Anterior cingulate cortex (tissue), 58 donors: ENCODE measurements at places on chromosomes 4 and X.

DNA sequence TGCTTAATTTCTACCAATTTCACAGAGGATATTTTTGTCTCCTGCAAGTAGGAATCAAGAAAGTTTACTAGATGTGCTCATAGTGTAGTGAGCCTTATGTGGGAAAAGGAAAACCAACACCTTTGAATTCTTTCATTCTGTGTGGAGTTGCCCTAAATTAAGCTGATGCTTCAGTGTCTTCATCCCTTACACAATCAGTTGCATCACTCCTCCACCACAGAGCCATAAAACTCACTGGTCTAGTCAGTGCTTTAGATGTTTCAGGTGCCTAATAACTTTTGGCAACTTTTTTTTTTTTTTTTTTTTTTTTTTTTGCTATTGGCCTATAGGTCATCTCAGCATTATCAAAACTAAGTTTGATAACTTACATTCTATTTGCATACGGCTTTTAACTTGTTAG lies 41.5 kb downstream of the HHIP start:
- DNase-seq, result no peak

DNA sequence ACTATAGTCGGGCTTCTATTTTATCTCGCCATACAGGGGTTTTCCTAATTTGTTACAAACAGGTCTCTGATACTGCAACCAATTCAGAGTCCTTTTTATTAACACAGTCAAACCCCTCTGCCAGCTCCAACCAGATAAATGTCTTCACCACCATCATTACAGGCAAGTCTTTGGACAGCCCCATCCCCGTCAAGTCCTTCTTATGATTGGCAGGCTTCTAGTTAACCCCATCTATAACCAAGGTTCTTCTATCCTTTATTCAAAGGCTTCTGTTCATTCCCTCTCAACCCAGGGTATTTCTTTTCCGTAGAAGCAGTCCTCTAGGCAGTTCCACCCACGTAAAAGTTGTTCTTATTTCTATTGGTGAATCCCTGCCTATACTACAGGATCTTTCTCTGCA lies 29.9 kb upstream of the FOXR2 start:
- DNase-seq, result no peak

GRCh38 chr4:81891005-81891996 lies 419.6 kb upstream of the RASGEF1B start:
- no peak for DNase-seq

- DNase-seq, result no peak
Observed at GRCh38 chr4:44462259-44462658, 13.7 kb upstream of the KCTD8 start.

DNA sequence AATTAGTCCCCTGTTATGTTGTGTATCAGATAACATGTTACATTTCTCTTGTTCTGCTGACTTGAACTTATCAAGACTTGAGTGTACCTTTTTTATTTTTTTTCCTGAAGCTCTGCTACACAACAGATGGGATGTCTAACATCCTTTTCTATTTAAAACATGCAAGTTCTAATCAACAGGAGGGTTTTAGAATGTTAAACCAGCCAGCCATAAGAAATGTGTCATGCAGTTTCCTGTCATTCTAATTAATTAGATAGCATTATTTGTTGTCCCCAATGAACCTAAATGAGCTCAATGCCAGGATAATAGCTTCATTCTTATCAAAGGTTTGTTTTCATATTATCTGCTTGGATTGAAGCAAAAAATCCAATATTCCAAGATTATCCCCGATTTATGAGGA lies 958.2 kb downstream of the PCDH7 start:
- DNase-seq, result no peak

DNA sequence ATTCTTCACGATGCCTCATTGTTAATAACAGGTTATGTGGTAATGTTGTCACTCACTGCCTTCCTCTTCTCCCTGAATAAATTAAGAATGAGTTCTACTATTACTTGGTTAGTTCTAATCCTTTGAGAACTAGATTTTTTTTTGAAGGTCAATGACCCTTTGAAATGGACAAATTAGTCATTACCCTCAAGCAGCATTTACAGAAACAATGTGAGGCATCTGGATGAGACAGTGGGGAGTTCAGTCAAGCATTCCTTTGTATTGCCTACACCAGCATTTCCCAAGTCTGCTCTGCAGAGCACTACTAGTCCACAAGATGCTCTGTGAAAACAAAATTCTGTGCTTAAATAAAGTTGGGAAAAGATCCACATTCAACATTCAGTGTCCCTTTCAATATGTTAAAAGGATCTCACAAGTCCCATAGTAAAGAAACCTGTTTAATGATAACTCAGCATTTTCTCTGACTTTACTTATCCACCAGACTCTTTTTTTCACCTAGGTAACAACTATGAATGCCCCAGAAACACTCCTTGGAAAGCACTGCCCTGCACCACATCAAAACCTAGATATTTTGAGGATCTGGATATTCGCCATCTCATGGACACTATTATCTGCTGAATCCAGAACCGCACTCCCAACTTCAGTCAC lies 60.6 kb downstream of the CHRDL1 start:
- no peak for DNase-seq

DNA sequence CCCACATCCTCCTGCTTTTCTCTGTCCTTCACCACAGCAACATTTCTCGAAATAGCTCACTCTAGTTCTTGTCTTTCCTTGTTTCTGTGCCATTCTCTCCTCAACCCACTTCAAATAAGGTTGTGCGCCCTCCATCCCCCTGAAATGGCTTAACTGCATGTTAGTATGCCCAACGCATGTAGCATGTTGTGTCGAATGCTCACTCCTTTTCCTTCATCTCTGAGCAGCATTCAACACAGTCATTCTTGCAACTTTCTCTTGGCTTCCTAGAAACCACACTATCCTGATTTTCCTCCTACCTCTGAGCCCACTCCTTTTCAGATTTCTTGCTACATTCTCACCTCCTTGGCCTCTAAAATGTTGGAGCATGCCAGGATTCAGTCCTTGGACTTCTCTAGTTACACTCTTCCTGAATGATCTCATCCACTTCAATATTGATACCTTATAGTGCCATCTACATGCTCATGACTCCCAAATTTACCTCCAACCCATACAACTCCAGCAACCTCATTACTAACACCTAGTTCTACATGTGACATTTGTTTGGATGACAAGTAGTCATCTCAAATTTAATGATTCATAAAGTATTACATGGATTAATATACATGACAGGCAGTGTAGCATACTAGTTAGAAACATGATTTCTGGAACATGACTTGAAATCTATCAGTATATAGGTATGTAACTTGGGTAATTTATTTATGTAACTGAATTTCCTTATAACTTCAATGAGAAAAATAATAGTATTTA lies 22.3 kb downstream of the RBMX start:
- no peak for DNase-seq

DNA sequence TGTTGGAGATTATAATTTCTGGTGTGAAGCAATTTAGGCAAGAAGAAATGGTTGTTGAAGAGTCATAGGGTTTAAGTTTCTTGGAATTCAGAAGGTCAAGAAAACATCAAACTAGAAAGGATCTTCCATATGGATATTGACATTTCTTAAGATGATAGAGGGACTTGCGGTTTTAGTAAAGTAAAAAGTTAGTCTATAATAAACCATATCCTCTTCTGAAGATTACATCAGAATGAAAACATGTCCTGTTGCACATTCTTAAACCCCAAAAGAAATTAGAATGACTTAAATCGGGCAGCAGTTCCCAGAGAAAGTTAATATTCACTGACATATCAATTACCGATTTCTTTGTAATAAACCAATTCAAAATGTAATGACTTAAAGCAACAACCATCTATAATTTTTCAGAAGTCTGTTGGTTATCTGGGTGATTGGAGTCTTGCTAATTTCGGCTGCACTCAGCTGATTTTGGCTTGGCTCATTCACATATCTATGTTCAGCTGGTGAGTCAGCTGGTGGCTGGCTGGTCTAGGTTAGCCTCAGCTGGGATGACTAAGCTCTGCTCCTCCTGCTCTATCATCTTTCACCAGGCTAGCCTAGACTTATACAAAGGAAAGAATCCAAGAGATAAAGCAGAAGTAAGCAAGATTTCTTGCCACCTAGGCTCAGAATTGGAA lies 24.4 kb upstream of the DYNLT3 start:
- DNase-seq, result no peak

GRCh38 chr4:33453916-33454315 lies 2733.7 kb downstream of the PCDH7 start:
- DNase-seq, result no peak

DNA sequence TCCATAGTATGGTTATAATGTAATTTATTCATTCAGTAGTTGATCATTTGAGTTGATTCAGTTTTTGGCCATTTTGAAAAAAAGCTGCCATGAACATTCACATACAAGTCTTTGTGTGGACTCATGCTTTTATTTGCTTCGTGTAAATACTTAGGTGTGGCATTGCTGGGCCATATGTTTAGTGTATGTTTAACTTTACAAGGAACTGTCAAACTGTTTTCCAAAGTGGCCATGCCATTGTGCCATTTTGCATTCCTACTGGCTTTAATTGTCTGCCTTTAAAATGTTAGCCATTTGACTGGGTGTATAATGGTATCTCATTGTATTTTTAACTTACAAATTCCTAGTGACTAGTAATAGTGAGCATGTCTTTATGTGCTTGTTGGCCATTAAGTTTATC lies 8.8 kb downstream of the MTM1 start:
- DNase-seq, result no peak

DNA sequence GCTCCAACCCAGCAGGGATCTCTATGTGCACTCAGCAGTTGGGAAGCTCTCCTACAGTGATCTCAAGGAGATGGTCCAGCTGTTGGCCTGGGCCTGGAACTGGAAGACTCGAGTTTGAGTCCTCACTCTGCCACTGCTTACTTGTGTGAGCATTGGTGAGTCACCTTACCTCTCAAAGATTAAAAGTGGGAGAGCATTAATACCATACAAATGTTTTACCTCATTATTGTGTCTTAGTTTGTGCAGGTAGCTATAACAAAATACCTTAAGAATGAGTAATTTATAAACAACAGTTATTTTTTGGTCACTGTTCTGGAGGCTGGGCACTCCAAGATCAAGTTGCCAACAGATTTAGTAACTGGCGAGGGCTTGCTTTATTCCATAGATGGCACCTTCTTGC lies 21.4 kb upstream of the ZNF827 start:
- no peak for DNase-seq

DNA sequence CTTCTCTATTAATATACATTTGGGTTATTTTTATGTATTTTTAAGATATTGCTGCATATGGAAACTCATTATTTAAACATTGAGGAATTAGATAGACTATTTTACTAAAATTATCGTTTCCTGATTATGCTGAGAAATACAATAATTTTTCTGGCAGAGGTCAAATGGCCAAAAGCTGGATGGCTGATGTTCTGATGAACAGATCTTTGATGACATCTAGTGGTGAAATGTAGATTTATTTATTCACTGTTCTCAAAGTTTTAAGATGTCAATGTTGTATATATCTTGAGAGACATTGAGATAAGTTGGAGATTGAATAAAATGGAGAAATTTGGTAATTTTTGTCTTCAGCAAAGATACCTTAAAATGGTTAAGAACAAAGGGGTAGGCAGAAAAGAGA lies 96.2 kb downstream of the UGT8 start:
- no peak for DNase-seq

DNA sequence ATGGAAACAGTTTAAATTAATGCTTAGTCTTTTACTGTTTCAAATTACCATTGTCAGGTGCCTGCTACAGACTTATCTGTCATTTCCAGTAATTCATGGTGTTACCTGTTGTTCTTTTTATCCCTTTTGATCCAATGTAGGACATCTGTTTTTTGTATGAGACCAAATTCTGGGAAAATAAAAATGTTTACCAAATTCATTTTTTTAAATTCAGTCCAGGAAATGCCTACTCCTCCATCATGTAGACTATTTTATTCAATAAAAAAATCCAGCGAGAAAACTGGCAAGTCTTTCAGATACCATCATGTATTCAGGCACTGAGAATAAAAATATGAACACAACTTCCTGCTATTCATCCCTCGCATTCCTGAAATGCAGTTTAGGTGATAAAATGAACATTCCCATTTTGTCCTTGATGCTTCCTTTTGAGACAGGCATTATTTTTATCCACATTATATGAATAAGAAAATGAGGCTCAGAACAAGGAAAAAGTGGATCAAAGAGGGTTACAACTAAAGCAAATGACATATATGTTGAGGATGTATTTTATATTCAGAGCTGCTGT lies 584.2 kb downstream of the SPRY1 start:
- DNase-seq, result no peak

GRCh38 chrX:54063361-54063760 lies 19.1 kb upstream of the PHF8 start:
- no peak for DNase-seq

- DNase-seq, result no peak
Observed at GRCh38 chr4:37388681-37389365, 144.3 kb downstream of the NWD2 start.

DNA sequence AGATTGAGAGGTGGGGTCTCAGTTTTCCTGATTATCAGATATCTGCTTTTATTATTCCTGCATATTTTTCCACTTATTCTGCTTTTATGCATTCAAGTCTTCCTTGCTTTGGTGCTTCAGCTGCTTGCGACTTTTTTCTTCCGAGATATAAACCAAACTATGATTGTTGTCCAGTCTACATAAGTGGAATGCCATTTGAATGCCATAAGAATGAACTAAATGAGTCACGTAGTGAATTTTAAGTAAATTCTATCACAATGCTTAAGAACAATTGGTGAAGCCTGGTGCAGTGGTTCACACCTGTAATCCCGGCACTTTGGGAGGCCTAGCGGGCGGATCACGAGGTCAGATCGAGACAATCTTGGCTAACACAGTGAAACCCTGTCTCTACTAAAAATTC lies 189.1 kb downstream of the PCDH18 start:
- no peak for DNase-seq

DNA sequence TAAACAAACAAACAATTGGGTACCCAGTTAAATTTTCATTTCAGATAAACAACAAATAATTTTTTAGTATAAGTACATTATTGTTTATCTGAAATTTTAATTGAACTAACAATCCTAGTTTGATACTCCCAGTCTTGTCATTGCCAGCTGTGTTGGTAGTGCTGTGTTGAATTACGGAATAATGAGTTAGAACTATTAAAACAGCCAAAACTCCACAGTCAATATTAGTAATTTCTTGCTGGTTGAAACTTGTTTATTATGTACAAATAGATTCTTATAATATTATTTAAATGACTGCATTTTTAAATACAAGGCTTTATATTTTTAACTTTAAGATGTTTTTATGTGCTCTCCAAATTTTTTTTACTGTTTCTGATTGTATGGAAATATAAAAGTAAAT lies 2.9 kb downstream of the CXCL8 start:
- no peak for DNase-seq

GRCh38 chrX:155094468-155095061 lies 23.3 kb downstream of the BRCC3 start:
- DNase-seq, result no peak
